Caudate nucleus (tissue), 63 donors: ENCODE measurements at places on chromosomes 3 and 15.

DNA sequence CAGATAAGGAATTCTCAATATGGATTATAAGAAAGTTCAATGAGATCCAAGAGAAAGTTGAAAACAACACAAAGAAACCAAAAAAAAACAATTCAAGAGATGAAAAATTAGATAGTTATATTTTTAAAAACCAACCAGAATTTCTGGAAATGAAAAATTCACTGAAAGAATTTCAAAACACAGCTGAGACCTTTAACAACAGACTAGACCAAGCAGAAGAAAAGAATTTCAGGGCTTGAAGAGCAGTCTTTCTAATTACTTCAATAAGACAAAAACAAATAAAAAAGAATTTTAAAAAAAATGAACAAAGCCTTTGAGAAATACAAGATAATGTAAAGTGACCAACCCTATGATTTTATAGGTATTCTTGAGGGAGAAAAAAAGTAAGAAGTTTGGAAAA, 155.4 kb downstream of the ZMAT3 start:
- DNase-seq, result no peak

GRCh38 chr15:74978503-74978902, 16.9 kb upstream of the SCAMP5 start:
- DNase-seq, result peak; percentile 10

- no peak for DNase-seq
Measured at GRCh38 chr3:71088742-71089141, 494.8 kb downstream of the FOXP1 start.

DNA sequence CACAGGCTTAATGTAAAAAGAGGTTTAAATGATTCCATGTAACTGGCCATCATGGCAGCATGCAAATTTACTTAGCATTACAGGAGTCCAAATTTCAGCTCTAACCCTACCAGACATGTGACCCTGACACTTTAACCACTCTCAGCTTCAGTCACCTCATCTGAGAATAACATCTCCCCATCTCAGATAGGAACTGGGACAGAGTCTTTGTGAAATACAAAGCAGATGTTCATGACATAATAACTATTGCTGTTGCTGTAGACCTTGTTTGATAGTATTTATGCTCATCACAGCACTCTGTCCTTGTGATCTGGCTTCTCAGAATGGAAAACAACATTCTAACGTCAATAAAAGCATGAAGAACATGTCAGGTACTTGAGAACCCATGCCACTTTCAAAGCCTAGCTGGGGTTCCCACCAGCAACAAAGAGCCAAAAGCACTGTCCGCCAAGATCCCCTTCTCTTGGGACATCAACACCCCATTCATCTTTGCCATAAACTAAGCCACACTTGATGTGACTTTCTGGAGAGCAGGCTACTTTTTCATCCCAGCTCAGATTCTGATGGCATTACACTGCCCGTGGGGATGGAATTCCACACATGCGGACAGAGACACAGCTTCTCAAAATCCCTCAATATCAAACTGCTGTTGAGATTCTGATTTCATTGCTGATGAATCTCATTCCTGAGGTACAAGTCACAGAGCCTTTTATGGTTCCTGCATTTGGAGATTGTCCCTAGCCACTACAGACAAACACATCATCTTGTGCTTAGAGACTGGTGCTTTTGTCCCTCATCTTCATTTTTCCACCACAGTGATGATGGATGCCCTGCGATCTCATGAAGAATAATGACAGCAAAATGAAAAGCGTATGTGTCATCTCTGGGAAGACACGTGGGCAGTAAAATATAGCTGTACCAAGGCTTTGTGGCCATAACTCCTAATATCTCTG, 202.7 kb downstream of the TNIK start:
- DNase-seq, result no peak

DNA sequence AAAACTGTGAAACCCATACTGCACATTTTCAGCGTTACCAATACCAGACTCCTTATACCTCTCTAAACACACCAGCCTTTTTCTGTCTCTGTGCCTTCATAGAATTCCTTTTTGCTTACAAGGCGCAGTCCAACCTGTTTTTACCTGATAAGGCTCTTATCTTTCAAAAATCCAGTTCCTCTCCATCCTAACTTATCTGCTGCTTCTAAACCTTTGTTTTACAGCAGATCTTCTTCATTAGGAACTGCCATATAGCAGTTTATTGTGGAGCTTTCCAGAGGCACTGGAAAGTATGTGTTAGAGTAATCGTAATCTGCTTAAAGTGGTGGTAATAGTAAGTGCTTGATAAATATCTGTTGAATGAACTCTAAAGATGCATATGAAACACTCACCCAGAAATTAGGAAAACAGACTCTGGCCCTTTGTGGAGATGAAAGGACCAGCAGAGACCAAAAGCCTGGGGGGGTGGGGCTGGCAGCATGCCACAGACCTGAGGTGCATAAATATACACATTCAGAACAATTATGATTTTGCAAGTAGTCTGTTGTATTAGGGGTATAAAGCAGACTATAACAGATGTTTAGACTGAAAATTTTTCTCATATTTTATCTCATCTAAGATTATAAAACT, 29.3 kb downstream of the PPP2R3A start:
- DNase-seq, result no peak

GRCh38 chr3:44896440-44896839, 22.0 kb downstream of the TGM4 start:
- no peak for DNase-seq

DNA sequence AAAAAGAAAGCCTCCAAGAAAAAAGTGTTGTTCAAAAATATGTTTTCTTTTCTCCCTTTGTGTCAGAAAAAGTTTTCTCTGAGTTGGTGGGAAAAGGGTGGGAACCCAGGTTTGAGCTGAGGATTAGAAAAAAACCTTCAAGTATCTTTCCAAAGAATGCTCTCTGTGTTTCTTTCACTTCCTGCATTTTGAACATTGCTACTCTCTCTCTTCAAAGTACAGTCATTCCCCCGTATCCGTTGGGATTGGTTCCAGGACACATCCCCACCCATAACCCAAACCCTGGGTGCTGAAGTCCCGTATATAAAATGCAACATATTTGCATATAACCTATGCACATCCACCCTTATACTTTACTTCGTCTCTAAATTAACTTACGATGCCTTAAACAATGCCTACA, 139.6 kb downstream of the TMCO5A start:
- no peak for DNase-seq

DNA sequence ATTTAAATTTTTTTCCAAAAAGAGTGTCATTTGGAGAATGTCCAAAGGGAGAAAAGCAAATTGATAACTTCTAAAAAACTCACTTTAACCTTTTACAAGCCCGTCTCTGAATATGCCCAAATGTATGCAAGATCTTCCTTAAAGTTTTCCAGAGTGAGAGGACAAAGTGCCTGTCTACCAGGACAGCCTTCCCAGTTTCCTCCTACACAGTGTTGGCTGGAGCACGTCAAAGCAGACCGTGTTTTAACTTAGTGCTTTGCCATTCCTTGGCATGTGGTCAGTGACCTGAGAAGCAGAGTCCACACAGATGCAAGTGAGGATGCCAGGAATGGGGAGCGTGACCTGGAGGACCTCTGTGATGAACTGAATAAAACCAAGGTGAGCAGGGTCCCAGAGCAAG, 245.7 kb downstream of the FAM43A start:
- no peak for DNase-seq

GRCh38 chr3:194009019-194009418, 126.9 kb upstream of the HES1 start:
- DNase-seq, result no peak

DNA sequence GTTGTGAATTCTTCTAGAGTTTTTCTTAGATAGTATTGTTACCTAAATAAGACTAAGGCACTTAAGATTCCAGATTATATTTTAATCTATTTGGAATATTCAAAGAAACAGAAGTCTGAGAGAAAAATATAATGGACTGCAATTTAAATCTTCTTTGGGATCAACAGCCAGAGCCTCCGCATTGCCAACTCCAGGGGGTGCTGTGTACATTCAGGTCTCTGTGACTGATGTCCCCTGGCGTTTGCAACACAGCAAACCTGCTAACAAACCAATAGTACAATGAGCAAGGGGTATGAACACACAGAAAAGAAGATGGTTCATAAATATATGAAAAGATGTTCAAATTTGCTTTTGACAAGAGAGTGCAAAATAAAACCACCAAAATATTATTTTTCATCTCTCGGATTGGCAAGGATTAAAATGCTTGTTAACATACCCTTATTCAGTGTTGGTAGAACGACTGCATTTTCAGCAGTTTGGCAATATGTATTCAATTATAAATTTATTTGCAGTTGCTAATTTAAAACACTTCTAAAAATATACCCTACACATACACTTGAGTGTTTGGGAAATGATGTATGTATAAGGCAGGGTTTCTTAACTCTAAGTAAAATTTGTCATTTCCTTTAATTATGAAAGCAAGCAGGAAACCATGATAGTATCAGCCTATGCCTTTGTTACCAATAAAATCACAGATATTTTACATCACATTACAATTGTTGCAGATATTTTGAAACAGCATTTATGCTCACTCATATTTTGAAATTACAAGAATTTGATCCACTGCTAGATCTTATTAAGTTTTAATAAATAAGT, 16.1 kb upstream of the TM4SF1 start:
- DNase-seq, result no peak

GRCh38 chr15:39925112-39925842, 5.2 kb upstream of the GPR176 start:
- DNase-seq, result no peak

DNA sequence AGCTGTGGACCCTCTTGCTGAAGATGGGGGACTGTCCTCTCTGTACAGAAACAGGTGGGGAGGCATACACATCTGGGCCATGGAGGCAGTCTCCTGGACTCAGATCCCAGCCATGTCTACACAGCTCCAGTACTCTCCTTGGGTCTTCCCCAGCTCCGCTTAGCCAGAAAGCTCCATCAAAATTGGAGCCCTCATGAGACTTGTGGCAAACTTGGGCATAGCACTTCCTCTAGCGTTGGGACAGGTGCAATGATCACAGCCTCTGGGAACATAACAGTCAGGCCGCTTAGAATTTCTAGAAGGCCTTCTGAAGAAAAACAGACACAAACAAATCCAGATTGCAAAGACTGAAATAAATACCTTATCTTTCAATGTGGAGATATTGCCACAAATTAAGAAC, 634.3 kb upstream of the GOLIM4 start:
- DNase-seq, result no peak

- DNase-seq, result no peak
Measured at GRCh38 chr3:27467545-27467944, 16.6 kb downstream of the SLC4A7 start.

DNA sequence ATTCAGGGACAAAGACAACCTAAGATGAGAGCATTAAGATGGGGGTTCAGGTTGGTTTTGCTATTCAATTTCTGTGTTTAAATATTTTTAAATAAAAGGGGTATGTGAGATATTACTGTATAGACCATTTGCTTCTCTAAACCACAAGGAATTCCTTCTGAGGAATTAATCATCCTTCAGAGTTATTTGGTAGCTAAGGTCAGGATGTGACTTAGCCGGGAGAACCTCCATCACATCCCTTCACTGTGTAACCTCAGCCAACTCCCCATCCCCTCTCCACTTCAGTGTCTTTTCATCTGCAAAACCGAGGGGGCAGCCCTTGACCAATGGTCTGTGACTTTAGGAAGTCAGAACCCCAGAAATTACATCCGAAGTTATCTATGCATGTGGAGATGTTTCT, 48.7 kb upstream of the SKOR1 start:
- no peak for DNase-seq

GRCh38 chr3:95226437-95226836, 1163.6 kb downstream of the NSUN3 start:
- no peak for DNase-seq

DNA sequence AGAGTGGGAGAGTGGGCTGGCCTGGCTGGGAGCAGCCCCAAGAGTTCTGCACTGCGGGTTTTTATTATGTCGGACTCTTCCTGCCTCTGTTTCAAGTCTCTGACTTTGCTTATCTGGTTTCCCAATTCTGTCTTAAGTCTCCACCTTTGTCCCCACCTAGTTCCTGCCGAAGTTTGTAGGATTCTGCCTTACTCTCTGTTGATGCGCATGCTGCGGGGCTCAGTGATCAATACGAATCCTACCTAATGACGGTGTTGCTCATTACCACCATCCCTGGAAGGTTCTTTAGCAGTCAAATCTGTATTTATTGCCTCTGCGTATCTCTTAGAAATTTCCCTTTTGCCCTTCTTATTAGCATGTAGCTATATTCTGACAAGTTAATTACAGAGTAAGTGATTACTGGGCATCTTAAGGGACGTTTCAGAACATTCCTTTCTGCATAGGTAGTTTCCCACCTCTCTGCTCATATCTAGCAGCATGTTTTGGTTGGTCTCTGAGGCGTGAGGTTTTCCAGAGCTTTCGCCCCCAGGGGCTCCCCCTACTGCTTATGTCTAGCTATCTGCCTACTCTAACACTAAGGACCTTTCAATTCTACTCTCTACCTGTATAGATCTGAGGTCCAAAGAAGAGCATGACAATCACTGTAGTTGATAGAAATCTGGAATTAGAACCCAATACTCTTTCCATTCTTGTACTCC, 236.0 kb upstream of the EIF1B start:
- DNase-seq, result no peak

DNA sequence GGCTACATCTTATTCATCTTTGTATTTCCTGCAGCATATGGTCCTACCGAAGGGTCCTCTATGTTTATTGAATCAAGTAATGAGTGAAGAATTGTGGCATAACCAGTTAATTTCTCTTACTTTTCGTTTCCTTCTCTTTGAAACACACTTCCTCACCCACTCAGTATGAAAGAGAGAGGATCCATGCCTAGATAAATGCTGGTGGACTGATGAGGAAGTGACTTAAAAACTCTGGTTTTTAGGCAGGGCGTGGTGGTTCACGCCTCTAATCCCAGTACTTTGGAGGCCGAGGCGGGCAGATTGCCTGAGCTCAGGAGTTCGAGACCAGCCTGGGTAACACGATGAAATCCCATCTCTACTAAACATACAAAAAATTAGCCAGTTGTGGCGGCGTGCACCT, 2.2 kb upstream of the MB21D2 start:
- DNase-seq, result no peak

- no peak for DNase-seq
Measured at GRCh38 chr3:63687278-63688225, 35.1 kb downstream of the SNTN start.

GRCh38 chr3:33196538-33196937, 22.1 kb downstream of the SUSD5 start:
- no peak for DNase-seq

- DNase-seq, result no peak
Measured at GRCh38 chr3:161449785-161450184, 46.8 kb upstream of the OTOL1 start.
